ENCODE measurements at places on chromosomes 2 and 18.

- no peak for DNase-seq
Observed at GRCh38 chr2:55159037-55159651, 72.9 kb downstream of the CLHC1 start.

DNA sequence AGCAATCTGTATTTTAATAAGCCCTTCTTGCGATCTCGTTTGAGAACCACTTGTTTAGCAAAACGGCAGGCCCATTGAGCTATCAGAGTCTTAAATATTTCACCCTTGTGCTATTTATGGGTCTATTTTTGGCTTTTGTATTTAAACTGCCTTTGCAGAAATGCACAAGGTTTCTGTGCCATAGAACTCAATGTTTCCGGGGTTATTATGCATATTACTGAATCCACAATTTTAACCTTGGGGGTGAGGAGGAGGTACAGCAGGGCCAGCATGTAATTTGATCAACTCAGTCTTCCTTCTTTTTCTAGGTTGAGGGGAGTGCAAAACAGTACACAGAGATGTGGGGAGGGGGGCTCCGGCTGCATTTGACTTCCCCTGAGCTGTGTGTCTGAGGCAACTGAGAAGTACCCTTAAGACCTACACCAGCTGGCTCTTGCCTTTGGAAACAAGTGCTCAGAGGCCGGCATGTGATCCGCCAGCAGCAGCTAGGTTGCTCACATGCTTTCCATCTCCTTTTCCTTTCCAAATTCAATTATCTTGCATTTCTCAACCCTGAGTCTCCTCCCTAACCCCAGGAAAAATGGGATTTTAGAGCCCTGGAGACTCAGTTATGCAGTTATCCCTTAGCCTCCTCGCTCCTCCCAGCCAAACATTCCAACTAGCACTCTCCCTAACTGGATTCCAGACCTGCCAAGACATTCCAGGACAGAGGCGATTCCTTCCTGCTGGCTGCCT lies 103.0 kb downstream of the HNRNPLL start:
- DNase-seq = no peak

- DNase-seq = no peak
Observed at GRCh38 chr2:44843641-44844310, 97.7 kb upstream of the SIX3 start.

- DNase-seq = no peak
Observed at GRCh38 chr18:75525331-75525730, 97.8 kb upstream of the SMIM21 start.

DNA sequence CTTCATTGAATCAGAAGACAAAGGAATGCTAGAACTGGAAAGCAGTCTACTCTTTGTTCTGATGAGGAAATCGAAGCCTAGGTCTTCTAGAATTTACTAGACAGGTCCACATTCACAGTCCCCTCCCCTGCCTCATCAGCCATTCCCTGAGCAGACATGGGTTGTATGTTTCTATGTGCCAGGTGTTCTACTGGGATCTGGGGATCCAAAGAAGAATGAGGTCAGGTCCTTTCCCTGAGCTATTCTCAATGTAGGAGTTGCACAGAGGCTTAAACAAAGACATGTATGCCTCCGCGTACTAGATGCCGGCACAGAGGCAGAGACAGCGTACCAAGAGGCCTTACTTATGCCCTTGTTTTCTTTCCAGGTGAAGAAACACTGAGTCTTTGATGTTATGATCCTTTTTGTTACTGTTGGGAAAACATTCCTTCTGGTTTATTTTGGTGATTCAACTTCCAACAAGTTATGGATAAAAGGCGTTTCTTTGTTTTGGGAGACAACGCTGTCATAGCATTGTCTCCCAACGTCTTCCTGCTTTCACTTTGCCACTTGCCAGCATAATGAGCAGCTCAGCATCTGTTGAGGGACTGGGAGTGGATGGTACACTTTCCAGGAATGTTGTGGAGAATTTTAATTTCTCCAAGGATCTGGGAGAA lies 174.4 kb downstream of the ALPK2 start:
- no peak for DNase-seq

GRCh38 chr2:119630121-119630520 lies 48.9 kb upstream of the TMEM177 start:
- DNase-seq = no peak

DNA sequence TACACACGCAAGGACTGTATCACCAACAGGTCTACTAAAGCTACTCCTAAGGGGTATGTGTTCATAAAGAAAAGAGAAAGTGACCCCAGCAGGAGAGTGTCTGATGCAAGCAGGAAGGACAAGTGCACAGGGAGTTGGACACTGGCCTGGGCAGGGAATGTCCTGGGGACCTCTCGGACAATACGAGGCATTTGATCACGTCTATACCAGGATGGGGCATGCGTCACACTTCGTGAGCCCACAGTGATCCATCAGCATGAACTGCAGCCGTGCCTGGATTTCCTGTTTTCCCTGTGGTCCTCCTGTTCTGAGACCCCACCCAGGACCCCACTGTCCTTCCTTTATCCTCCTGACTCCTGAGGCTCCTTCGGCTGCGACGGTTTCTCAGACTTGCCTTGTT lies 113.9 kb downstream of the HDAC4 start:
- no peak for DNase-seq
